ENCODE measurements at places on chromosomes 3 and 15.
A peak's percentile ranks its signal among the peaks of the same experiment; 100 is the strongest.

DNA sequence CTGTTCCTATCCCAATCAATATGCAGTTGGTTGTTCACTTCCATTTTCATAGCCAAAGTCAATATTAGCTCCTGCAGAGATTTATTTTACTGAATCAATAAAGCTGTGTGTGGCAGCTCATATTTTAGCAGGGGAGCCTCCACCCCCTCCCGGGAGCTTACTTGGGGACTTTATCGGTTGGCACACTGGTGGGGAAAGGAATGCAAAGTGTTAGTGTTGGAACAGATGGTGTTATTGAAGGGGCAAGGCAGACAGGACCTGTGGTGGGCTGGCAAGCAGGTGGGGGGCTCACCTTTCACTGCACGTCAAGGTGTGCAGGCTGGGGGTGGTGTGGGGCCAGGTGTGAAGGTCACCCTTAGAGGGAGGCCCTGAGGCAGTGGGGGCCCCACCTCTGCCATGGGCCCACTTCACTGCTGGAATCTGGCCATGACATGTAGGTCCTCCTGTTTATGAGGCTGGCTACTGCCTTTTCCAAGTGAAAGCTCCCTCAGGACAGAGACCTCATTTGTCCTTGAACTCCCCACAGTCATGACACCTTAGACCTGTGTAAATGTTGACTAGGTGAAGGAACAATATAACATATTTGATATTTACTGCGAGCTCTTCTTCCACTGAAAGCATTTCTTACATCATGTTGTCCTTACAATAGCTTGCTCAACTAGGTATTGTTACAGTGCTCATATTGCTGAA is 44.0 kb upstream of the SEC22A start:
- H3K27ac ChIP-seq: no peak overlapping the region
- DNase-seq: no peak

- DNase-seq: no peak
- H3K36me3 ChIP-seq: no peaks in the 10 kb centered on the region
- H3K4me1 ChIP-seq: no peaks in the 10 kb centered on the region
- no peaks in the 10 kb centered on the region for H3K27me3 ChIP-seq
Observed at GRCh38 chr3:62688050-62688449, 187.2 kb downstream of the CADPS start.

DNA sequence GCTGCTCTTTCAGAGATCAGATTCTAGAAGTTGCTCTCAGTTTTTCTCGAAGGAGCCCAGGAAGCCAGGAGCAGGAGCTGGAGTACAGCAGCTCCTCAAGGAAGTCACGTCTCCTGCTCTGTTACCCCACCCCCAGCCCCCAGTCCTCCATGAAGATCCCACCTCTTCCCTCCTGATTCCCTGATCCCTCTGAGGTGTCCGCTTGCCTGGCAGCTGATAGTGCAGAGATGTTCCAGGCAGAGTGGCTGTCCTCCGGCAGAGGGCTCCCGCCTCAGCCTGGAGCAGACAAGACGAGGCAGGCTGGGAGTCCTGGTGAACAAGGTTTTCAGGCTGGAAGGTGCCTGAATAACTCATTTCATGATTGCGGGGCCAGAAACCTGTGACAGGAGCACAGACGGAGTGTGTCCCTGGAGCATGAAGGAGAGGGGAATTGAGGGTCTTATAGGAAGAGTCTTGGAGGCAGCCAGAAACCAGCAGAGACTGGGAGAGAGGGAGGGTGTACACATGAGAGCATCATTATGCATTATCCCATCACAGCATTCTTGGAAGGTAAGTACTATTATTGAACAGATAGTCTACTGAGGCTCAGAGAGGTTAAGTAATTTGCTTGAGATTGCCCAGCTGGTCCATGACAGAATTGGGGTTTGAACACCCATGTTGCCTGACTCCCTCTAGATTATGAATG is 1.2 kb downstream of the HRH1 start:
- H3K4me1 ChIP-seq: no peaks in the 10 kb centered on the region
- H3K4me3 ChIP-seq: no peak overlapping the region
- DNase-seq: no peak
- H3K27me3 ChIP-seq: peaks cover 16% of the 10 kb centered on the region

GRCh38 chr3:123505820-123506219 is 56.9 kb upstream of the ADCY5 start:
- no peak for DNase-seq
- H3K4me1 ChIP-seq: no peaks in the 10 kb centered on the region
- peaks cover 4% of the 10 kb centered on the region for H3K36me3 ChIP-seq
- H3K27me3 ChIP-seq: no peaks in the 10 kb centered on the region
- H3K27ac ChIP-seq: no peak overlapping the region

- H3K4me3 ChIP-seq: peak overlapping the region; percentile 74
- peaks cover 75% of the 10 kb centered on the region for H3K4me1 ChIP-seq
- H3K27ac ChIP-seq: peak overlapping the region; percentile 90
- H3K36me3 ChIP-seq: no peaks in the 10 kb centered on the region
Observed at GRCh38 chr3:129593595-129594339, 12.7 kb downstream of the PLXND1 start.

GRCh38 chr15:39285071-39285470 is 295.8 kb upstream of the THBS1 start:
- peaks cover 2% of the 10 kb centered on the region for H3K27me3 ChIP-seq
- H3K36me3 ChIP-seq: no peaks in the 10 kb centered on the region
- H3K27ac ChIP-seq: no peak overlapping the region
- no peak overlapping the region for H3K4me3 ChIP-seq

- H3K4me3 ChIP-seq: no peak overlapping the region
- H3K27me3 ChIP-seq: peaks cover 3% of the 10 kb centered on the region
- DNase-seq: no peak
- H3K27ac ChIP-seq: no peak overlapping the region
Observed at GRCh38 chr15:101305820-101306255, 10.8 kb upstream of the SNRPA1 start.

GRCh38 chr3:94070341-94070911 is 7.6 kb downstream of the NSUN3 start:
- H3K27ac ChIP-seq: no peak overlapping the region
- peaks cover 15% of the 10 kb centered on the region for H3K36me3 ChIP-seq
- DNase-seq: no peak
- no peak overlapping the region for H3K4me3 ChIP-seq
- H3K27me3 ChIP-seq: no peaks in the 10 kb centered on the region

DNA sequence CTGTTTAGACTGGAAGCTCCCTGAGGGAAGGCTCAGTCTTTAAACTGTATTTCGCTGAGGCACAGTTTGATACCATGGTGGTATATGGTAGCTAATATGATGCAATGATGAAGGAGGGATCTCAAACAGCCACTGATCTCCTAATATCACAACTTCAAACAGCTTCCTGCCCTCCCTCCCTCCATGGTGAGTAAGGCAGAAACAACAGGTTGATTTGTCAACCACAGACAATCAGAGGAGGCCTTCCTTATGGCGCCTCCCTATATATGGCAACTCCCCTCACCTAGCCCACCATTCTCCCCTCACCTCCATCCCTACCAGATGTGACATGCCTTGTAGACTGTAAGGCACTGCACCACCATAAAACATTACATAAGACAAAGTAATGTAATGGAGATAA is 316.5 kb upstream of the ICE2 start:
- H3K27me3 ChIP-seq: peaks cover 3% of the 10 kb centered on the region
- peak overlapping the region; percentile 58 for H3K27ac ChIP-seq
- no peak overlapping the region for H3K4me3 ChIP-seq
- no peak for DNase-seq
- peaks cover 31% of the 10 kb centered on the region for H3K4me1 ChIP-seq
- peaks cover 10% of the 10 kb centered on the region for H3K36me3 ChIP-seq

GRCh38 chr3:4990069-4990468 is 10.8 kb downstream of the BHLHE40 start:
- H3K36me3 ChIP-seq: no peaks in the 10 kb centered on the region
- DNase-seq: no peak
- no peak overlapping the region for H3K4me3 ChIP-seq
- no peak overlapping the region for H3K27ac ChIP-seq
- peaks cover 29% of the 10 kb centered on the region for H3K4me1 ChIP-seq

DNA sequence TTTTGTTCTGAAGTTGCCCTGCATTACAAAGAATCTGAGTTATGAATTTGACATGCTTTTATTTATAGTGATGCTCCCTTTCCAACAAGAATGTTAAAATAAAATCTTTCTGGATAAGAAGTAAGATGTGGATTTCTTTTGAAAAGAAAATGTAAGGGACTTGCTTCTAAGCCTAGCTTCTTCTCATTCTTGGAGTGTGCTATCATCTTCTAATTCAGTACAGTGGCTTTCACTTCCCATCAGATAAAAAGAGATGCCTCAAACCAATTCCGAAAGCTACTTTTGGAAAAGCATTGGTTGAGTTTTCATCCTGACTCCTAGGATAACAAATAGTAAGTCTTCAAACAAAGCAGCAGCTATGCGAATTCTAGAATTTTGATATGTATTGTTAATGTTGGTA is 197.0 kb upstream of the ZPLD1 start:
- H3K27me3 ChIP-seq: peaks cover 4% of the 10 kb centered on the region
- no peak for DNase-seq
- H3K4me1 ChIP-seq: no peaks in the 10 kb centered on the region
- no peak overlapping the region for H3K4me3 ChIP-seq
- no peak overlapping the region for H3K27ac ChIP-seq
- H3K36me3 ChIP-seq: no peaks in the 10 kb centered on the region

GRCh38 chr3:126889276-126890201 is 93.4 kb upstream of the PLXNA1 start:
- H3K27ac ChIP-seq: no peak overlapping the region
- H3K36me3 ChIP-seq: peaks cover 10% of the 10 kb centered on the region
- peaks cover 6% of the 10 kb centered on the region for H3K27me3 ChIP-seq
- H3K4me3 ChIP-seq: no peak overlapping the region

GRCh38 chr3:102089239-102089638 is 239.9 kb downstream of the NFKBIZ start:
- H3K36me3 ChIP-seq: no peaks in the 10 kb centered on the region
- no peak overlapping the region for H3K27ac ChIP-seq
- no peak for DNase-seq
- H3K4me1 ChIP-seq: peaks cover 7% of the 10 kb centered on the region
- H3K4me3 ChIP-seq: no peak overlapping the region
- H3K27me3 ChIP-seq: no peaks in the 10 kb centered on the region

DNA sequence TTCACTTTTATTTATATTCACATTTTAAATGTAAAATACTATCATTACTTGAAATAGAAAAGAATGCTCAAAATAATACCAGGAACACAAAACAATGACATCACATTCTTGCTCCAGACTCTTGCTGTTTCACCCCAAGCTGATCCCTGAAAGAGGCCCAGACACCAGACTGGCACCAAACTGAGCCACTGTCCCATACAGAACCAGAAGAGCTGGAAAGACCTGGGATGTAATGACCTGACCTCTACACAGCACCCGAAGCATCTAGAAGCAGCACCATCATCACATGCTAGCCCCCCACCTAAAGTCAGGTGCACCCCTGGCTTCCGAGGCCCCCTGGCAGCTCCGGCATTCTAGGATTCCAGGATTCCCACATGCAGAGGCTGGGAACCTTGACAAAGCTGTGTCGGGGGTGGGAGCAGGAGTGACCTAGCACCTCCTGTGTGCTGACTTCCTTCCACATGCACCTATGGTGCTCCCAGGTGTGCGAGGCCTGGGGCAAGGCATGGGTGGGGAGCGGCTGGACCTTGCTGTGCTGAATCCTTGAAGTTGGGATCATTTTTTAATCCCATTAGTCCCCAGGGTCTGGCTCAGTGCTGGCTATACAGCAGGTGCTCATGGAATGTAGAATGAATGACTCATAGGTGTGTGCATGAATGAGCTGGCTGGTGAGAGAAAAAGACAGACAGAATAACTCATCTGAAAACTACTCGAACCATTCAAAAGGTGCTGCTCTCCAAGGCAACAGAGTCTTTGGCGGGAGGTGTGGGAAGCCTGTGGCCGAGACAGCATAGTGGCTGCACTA is 144.7 kb upstream of the IQSEC1 start:
- no peak overlapping the region for H3K27ac ChIP-seq
- no peaks in the 10 kb centered on the region for H3K36me3 ChIP-seq
- H3K4me1 ChIP-seq: no peaks in the 10 kb centered on the region
- H3K4me3 ChIP-seq: no peak overlapping the region
- H3K27me3 ChIP-seq: peaks cover 3% of the 10 kb centered on the region

Measured in immature natural killer cell (primary cell).